ENCODE measurements at places on chromosomes 12 and 14.
A peak's percentile ranks its signal among the peaks of the same experiment; 100 is the strongest.

GRCh38 chr14:86501611-86502010, 971.7 kb downstream of the FLRT2 start:
- DNase-seq, result no peak

- no peak for DNase-seq
These were observed 114.3 kb downstream of the ADCK1 start for GRCh38 chr14:77914073-77914721.

GRCh38 chr14:51094901-51095853, at the start of gene TRIM9:
Gene TRIM9, minus strand, starts transcription at chr14:51095105. Its CDS starts 166 bp downstream, at chr14:51094939.
- peak; percentile 100 for DNase-seq

GRCh38 chr12:56150563-56150962, 1.8 kb upstream of the MYL6B start:
- no peak for DNase-seq

- DNase-seq, result no peak
These were observed 42.9 kb downstream of the ELK3 start for GRCh38 chr12:96237035-96237434.

DNA sequence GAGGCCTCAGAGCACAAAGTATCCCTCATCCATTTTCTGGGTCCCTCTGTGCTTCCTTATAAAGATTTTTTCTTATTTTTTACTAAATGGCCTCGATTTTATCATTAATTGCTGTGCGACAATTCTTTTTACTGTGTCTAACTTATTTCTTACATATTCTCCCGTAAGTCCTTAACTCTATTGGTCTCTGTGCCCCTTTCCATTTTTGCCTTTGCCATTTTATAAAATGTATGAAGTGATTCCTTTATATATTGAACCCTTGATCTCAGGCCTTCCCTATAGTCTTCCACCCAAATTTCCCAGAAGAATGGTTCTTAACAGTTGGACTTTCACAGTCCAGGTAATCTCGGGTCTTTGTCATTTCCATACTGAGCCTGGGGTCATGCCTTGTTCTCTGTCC, 55.0 kb upstream of the ESRRB start:
- DNase-seq, result no peak

- no peak for DNase-seq
These were observed 53.5 kb downstream of the IRF2BPL start for GRCh38 chr14:76975051-76975450.

GRCh38 chr12:57614178-57614947, 3.1 kb downstream of the ARHGEF25 start:
- DNase-seq, result peak; percentile 89

DNA sequence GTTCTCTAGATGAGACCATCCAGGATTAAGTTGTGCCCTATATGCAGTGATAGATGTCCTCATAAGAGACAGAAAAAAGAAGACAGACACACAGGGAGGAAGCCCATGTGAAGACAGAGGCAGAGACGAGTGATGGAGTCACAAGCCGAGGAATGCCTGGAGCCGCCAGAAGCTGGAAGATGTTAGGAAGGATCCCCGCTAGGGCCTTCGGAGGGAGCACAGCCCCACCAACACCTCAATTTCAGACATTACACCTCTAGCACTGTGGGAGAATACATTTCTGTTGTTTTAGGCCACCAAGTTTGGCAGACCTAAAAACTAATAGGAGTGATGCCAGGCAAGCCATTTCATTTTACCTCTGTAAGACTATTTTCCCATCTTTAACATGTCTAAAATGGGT, 458.5 kb downstream of the MED13L start:
- peak; percentile 44 for DNase-seq

GRCh38 chr12:49404956-49405355, 37.7 kb downstream of the SPATS2 start:
- no peak for DNase-seq

DNA sequence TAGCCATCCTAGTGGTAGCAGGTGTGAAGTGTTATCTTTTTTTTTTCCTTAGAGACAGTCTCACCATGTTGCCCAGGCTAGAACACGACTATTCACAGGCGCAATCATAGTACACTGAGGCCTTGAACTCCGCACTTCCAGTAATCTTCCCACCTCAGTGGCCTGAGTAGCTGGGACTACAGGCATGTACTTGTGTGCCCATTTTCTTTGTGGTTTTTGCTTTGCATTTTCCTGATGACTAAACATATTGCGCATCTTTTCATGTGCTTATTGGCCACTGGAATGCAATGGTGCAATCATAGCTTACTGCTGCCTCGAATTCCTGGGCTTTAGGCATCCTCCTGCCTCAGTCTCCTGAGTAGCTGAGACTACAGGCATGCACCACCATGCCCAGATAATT, 33.3 kb upstream of the GCH1 start:
- no peak for DNase-seq

DNA sequence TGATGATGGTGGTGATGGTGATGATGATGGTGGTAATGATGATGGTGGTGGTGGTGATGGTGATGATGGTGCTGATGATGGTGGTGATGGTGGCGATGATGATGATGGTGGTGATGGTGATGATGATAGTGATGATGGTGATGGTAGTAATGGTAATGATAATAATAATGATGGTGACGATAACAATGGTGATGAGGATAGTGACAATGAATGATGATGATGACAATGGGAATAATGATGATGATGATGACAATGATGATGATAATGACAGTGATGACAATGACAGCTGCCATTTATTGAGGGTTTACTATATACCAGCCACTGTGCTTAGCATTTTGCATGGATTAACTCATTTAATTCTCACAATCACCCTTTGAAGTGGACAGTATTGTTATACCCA, 94.6 kb downstream of the SRRM4 start:
- DNase-seq, result no peak

DNA sequence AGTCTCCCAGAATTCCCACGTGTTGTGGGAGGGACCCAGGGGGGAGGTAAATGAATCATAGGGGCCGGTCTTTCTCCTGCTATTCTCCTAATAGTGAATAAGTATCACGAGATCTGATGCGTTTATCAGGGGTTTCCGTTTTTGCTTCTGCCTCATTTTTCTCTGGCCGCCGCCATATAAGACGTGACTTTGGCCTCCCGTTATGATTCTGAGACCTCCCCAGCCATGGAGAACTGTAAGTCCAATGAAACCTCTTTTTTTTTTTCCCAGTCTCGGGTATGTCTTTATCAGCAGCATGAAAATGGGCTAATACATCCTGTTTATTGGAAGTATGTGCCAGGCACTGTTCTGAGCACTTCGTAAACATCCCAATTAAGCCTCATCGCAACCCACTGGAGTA, 788 bp downstream of the KRT72 start:
- no peak for DNase-seq

DNA sequence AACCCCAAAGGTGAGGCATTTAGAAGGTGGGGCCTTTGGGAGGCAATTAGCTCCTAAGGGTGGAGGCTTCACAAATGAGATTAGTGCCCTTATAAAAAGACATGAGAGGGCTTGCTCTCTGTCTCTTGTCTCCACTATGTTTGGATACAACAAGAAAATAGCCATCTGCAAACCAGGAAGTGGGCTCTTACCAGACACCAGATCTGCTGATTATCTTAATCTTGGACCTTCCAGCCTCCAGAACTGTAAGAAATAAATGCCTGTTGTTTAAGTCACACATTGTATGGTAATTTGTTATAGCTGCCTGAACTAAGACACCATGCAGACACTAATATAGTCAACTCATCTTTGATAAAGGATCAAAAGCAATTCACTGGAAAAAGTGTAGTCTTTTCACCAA, 34.4 kb downstream of the TMEM116 start:
- DNase-seq, result no peak

DNA sequence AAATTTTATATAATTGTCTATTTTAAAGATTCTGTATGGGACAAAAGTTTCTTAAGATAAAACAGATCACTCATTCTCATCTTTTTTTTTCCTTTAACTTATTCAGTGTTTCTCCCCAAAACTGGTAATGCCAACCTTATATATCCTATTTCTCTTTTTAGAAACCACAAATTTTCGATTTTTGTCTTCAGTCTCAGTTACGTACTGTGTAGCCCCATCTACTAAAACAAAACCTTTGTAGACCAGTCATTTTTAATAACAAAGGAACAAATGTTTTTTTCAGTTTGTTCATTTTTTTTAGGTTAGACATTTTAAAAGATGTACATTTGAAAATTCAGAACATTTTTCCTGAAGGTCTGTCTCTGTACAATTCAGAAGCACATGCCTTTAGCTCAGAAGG, 18.2 kb downstream of the PNMA1 start:
- DNase-seq, result no peak

- peak; percentile 72 for DNase-seq
These were observed 13.6 kb downstream of the BCL11B start for GRCh38 chr14:99258341-99258861.

GRCh38 chr14:74547331-74547927, 53.9 kb downstream of the ISCA2 start:
- peak; percentile 55 for DNase-seq

- peak; percentile 92 for DNase-seq
These were observed 63.8 kb downstream of the FBXO33 start for GRCh38 chr14:39368261-39368959.

DNA sequence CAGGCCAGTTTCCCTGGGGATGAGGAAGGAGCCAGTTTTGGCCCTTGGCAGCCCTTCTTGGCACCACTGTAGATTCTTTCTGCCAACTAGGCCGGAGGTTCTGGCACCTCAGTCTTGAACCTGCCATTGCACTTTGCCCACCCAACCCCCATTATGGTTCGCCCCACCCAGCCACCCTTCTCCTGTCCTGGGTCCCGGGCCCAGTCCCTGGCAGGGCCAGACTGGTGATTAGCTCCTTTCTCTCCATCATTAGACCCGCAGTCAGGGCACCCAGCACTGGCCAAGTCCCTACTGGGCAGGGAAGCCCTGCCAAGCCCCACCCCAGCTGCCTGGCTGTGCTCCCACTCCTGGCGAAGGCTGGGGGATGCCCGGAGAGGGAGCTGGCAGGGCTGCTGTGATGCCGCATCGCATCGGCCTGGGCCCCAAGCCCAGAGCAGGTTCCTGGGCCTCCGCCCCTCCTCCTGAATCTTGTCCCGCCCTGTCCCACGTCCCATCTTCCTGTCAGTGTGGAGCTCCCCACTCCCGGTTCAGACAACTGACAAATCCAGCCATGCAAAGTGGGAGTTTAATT, 9.8 kb downstream of the FAM222A start:
- DNase-seq, result no peak

All from GM23338 (cell line).